Effector memory CD4-positive, alpha-beta T cell (primary cell): ENCODE measurements at places on chromosomes 1 and 21.

GRCh38 chr1:31498376-31499040 is 77.8 kb upstream of the TINAGL1 start:
- no peaks in the 10 kb centered on the region for H3K36me3 ChIP-seq
- no peak overlapping the region for H3K4me3 ChIP-seq
- no peak for DNase-seq
- H3K27me3 ChIP-seq: no peaks in the 10 kb centered on the region
- H3K27ac ChIP-seq: no peak overlapping the region

- no peak overlapping the region for H3K4me3 ChIP-seq
- peak overlapping the region; percentile 81 for H3K27ac ChIP-seq
- H3K36me3 ChIP-seq: no peaks in the 10 kb centered on the region
- H3K4me1 ChIP-seq: peaks cover 23% of the 10 kb centered on the region
- no peaks in the 10 kb centered on the region for H3K27me3 ChIP-seq
These were observed 271.3 kb upstream of the B3GALT2 start for GRCh38 chr1:193457676-193458075.

- peak overlapping the region; percentile 71 for H3K4me3 ChIP-seq
- peaks cover 15% of the 10 kb centered on the region for H3K4me1 ChIP-seq
- peak; percentile 41 for DNase-seq
- no peaks in the 10 kb centered on the region for H3K27me3 ChIP-seq
- H3K27ac ChIP-seq: peak overlapping the region; percentile 56
- H3K36me3 ChIP-seq: no peaks in the 10 kb centered on the region
These were observed 814 bp upstream of the DYRK3 start for GRCh38 chr1:206634365-206635079.

DNA sequence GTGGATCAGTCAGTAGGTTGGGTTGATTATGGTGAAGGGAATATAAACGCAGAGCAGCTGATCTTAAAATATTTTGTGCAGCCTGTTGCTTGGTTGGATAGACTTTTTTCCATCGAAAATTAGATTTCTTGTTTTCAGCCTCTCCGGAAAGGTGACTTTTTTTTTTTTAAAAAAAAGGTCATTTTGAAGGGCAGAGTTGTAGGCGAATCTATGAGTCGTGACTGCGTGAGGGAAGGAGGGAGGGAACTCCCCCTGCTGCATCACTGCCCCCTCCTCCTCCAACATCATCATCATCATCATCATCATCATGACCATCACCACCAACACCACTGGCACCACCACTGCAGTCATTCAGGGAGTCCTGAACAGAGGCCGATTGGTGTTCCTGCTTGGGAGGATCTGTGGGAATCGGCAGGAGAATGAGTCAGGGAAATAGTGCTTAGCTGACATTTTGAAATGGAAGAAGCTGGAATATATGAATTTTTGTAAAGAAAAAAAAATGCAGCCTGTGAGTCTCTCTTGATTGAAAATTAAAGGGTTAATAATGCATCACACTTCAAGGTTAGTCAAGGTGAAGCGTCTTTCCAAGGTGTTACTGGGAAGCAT is 1.2 kb downstream of the ATP1B1 start:
- peaks cover 16% of the 10 kb centered on the region for H3K4me1 ChIP-seq
- H3K27me3 ChIP-seq: no peaks in the 10 kb centered on the region
- H3K36me3 ChIP-seq: no peaks in the 10 kb centered on the region
- no peak for DNase-seq
- H3K4me3 ChIP-seq: peak overlapping the region; percentile 85
- H3K27ac ChIP-seq: no peak overlapping the region

- no peaks in the 10 kb centered on the region for H3K4me1 ChIP-seq
- H3K36me3 ChIP-seq: no peaks in the 10 kb centered on the region
- no peak overlapping the region for H3K27ac ChIP-seq
- H3K4me3 ChIP-seq: no peak overlapping the region
- no peaks in the 10 kb centered on the region for H3K27me3 ChIP-seq
- DNase-seq: no peak
These were observed 43.0 kb downstream of the PLA2G4A start for GRCh38 chr1:186871784-186872183.

DNA sequence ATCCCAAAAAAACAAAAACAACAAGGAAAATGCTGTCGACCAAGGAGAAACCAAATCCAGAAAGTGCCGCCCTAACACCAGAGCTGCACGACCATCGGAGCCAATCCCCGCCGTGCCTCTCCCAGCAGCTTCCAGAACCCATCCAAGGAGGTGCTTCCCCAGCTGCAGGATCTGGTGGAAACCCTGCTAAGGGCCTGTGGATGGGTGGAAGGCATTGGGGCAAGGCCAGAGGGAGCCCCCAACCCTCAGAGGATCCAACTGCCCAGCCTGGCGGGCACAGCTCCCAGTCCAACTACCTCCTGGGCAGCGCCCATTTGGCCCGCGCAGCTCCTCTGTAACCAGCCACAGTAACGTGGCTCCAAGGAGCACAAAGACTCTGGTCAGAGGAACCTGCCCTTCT is 81.6 kb downstream of the NPHP4 start:
- no peak overlapping the region for H3K27ac ChIP-seq
- H3K27me3 ChIP-seq: no peaks in the 10 kb centered on the region
- H3K4me1 ChIP-seq: no peaks in the 10 kb centered on the region
- no peaks in the 10 kb centered on the region for H3K36me3 ChIP-seq
- no peak overlapping the region for H3K4me3 ChIP-seq
- no peak for DNase-seq

DNA sequence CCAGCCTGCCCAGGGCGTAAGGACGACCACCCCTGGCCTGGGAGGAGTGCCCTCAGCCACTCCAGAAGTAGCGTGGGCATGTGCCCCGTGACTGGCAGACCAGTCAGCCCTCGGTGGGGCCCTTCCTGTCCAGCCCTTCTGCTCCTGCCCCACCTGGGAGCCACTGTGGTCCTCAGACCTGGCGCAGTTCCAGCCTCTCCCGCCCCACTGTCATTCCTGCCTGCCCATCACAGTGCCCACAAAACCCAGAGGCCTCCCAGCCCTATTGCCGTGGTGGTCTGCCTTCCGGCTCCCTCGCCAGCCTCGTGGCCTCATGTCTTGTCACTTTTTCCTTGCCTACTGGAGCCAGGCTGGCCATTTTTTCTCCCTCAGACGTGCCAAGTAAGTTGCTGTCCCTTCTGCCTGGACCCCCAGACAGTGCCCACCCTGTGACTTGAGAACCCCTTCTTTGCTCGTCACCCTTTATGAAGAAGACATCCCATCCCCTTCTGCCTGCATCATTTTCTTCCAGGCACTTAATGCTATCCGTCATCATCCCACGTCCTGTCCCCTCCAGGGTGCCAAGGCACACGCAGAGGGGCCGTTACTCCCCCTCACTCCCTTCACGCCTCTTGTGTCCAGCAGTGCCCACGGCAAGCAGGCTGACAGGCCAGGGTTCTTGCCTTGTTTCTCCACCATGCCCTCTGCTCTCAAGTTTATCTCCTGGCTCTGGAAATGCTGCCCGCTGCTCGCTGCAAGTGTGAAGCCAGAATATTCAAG is 122.6 kb downstream of the CAMTA1 start:
- H3K4me3 ChIP-seq: no peak overlapping the region
- no peaks in the 10 kb centered on the region for H3K27me3 ChIP-seq
- no peaks in the 10 kb centered on the region for H3K4me1 ChIP-seq
- DNase-seq: no peak
- no peaks in the 10 kb centered on the region for H3K36me3 ChIP-seq

DNA sequence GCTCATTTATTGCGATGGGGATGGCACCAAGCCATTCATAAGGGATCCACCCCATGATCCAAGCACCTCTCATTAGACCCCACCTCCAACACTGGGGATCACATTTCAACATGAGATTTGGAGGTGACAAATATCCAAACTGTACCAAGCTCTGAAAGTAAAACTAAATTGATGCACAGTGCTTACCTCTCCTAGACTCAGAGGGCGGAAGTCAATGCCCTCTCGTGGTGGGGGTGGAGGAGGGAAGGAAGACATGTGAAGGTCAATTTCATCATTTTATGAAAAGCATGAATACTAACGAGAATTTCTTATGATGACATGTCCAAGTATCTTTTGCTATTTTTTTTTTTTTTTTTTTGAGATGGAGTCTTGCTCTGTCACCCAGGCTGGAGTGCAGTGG is 120.0 kb downstream of the PGBD5 start:
- H3K4me1 ChIP-seq: no peaks in the 10 kb centered on the region
- H3K4me3 ChIP-seq: no peak overlapping the region
- no peak for DNase-seq

DNA sequence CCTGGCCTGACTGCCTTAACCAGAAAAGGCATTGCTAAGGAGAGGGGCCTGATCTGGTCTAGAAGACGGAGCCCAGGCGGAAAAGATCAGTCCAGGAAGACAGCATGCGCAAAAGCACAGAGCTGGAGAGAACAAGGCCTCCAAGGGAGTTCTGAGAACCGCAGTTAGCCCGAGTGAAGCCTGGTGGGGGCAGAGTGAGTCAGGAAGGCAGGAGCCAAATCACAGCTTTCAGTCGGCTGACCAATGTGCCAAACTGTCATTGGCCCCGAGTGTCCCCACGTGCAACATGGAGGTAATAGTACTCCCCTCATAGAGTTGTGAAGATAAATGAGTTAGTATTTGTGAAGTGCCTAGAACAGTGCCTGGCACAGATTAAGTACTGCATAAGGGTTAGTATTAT is 1.2 kb upstream of the TSPAN2 start:
- no peak for DNase-seq
- H3K4me3 ChIP-seq: no peak overlapping the region
- no peaks in the 10 kb centered on the region for H3K36me3 ChIP-seq
- no peak overlapping the region for H3K27ac ChIP-seq
- peaks cover 6% of the 10 kb centered on the region for H3K4me1 ChIP-seq

GRCh38 chr1:179793281-179793680 is 50.2 kb downstream of the FAM163A start:
- H3K27ac ChIP-seq: no peak overlapping the region
- no peaks in the 10 kb centered on the region for H3K4me1 ChIP-seq
- H3K36me3 ChIP-seq: no peaks in the 10 kb centered on the region
- no peak overlapping the region for H3K4me3 ChIP-seq
- no peaks in the 10 kb centered on the region for H3K27me3 ChIP-seq

- no peak for DNase-seq
- peaks cover 49% of the 10 kb centered on the region for H3K36me3 ChIP-seq
- H3K4me3 ChIP-seq: no peak overlapping the region
- peaks cover 10% of the 10 kb centered on the region for H3K4me1 ChIP-seq
- H3K27me3 ChIP-seq: no peaks in the 10 kb centered on the region
These were observed 42.8 kb downstream of the RCSD1 start for GRCh38 chr1:167672831-167673230.

GRCh38 chr1:18618546-18619466 is 11.8 kb upstream of the PAX7 start:
- no peak for DNase-seq
- no peaks in the 10 kb centered on the region for H3K36me3 ChIP-seq
- H3K27ac ChIP-seq: no peak overlapping the region
- no peak overlapping the region for H3K4me3 ChIP-seq
- H3K27me3 ChIP-seq: peaks cover 9% of the 10 kb centered on the region

GRCh38 chr1:164495905-164496304 is 63.1 kb upstream of the PBX1 start:
- H3K27me3 ChIP-seq: no peaks in the 10 kb centered on the region
- no peaks in the 10 kb centered on the region for H3K36me3 ChIP-seq
- no peak overlapping the region for H3K4me3 ChIP-seq
- H3K4me1 ChIP-seq: no peaks in the 10 kb centered on the region

DNA sequence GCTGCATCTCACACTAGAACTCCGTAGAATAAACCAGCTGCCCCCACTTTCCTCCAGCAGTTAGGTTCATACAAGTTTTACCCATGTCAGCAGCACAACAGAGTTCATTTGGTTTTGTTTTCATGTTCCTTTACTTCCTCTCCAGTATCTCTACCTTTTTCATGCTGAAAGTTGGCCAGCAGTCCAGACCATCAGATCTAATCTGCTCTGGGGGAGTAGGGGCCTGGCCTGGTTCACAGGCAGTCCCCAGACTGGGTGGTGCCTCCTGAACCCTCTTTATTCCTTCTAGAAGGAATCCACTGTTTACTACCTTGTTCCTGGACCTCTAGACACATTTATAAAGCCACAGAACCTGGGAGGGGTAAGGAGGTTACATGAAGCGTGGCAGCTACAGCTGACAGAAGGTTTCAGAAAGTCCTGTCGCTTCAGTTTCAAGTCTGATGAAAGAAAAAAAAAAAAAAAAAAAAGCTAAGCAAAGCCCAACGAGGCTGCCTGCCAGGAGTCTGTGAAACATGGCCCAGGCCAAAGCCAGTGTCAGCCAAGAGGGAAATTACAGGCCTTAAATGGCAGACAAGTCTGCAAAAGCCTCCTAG is 184.6 kb upstream of the JUN start:
- H3K4me1 ChIP-seq: no peaks in the 10 kb centered on the region
- no peak for DNase-seq
- peak overlapping the region; percentile 11 for H3K4me3 ChIP-seq
- no peaks in the 10 kb centered on the region for H3K27me3 ChIP-seq
- H3K36me3 ChIP-seq: no peaks in the 10 kb centered on the region

- no peaks in the 10 kb centered on the region for H3K36me3 ChIP-seq
- H3K4me3 ChIP-seq: no peak overlapping the region
- H3K27me3 ChIP-seq: no peaks in the 10 kb centered on the region
- no peaks in the 10 kb centered on the region for H3K4me1 ChIP-seq
- DNase-seq: no peak
These were observed 202.0 kb downstream of the NFIA start for GRCh38 chr1:61284248-61284854.

GRCh38 chr1:223670458-223671159 is 5.1 kb upstream of the CAPN8 start:
- no peak for DNase-seq
- H3K4me3 ChIP-seq: no peak overlapping the region
- H3K27me3 ChIP-seq: no peaks in the 10 kb centered on the region
- no peak overlapping the region for H3K27ac ChIP-seq
- no peaks in the 10 kb centered on the region for H3K36me3 ChIP-seq

GRCh38 chr1:245365095-245366020 is 210.6 kb downstream of the KIF26B start:
- DNase-seq: no peak
- no peak overlapping the region for H3K27ac ChIP-seq
- H3K27me3 ChIP-seq: no peaks in the 10 kb centered on the region
- H3K36me3 ChIP-seq: no peaks in the 10 kb centered on the region

GRCh38 chr21:21412096-21412495 is 413.9 kb downstream of the NCAM2 start:
- H3K27ac ChIP-seq: no peak overlapping the region
- DNase-seq: no peak
- no peak overlapping the region for H3K4me3 ChIP-seq

- no peak overlapping the region for H3K27ac ChIP-seq
- DNase-seq: no peak
- no peaks in the 10 kb centered on the region for H3K4me1 ChIP-seq
- no peaks in the 10 kb centered on the region for H3K36me3 ChIP-seq
These were observed 134.6 kb upstream of the PDE4B start for GRCh38 chr1:65658122-65658521.

- DNase-seq: no peak
- H3K4me1 ChIP-seq: no peaks in the 10 kb centered on the region
- H3K4me3 ChIP-seq: no peak overlapping the region
These were observed 11.8 kb upstream of the BACE2 start for GRCh38 chr21:41156142-41156541.

- no peak for DNase-seq
- H3K4me1 ChIP-seq: no peaks in the 10 kb centered on the region
- H3K27ac ChIP-seq: no peak overlapping the region
- no peak overlapping the region for H3K4me3 ChIP-seq
- peaks cover 15% of the 10 kb centered on the region for H3K36me3 ChIP-seq
These were observed 46.7 kb upstream of the GUCA2A start for GRCh38 chr1:42211224-42211623.
